ENCODE measurements at places on chromosomes 2 and 18. TPM values are rescaled to one million over a fixed set of nuclear protein-coding genes. Genes with fewer than 3 reads are reported as not detected.

DNA sequence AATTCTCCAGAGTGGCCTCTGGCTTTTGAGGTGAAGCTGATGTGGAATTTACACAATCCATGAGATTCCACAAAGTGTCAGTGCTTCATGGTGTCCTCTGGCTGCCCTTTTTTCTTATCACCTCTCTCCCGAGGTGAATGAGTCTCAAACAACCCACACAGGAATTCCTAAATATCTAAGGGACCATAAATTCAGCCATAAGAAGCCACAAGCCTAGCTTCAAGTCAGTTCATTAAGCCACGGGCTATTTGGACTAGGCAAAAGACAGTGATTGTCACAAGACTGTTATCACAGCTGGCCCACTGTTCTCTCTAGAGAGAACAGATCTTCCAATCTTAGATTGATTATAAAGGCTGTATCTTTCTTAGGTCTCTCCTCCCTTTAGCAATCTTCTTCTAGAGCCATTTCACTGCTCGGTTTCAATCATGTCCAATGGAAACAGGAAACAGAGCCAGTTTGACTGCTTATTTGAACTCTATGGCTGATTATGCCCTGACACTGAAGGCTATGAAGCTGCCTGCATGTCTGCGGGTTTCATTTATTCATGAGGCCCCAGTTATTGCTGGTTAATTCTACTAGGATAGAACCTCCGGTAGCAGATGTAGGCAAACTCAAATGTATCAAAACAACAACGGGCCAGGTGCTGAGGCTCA is 4.1 kb downstream of the NEMP2 start:
- H3K36me3 ChIP-seq: no peaks in the 10 kb centered on the region
- H3K27ac ChIP-seq: no peak overlapping the region
- no peak overlapping the region for H3K4me3 ChIP-seq
- peaks cover 16% of the 10 kb centered on the region for H3K4me1 ChIP-seq
- no peak for DNase-seq

CYP27C1 gene
- 0.05 TPM for total RNA-seq

GRCh38 chr2:227287771-227288170 is 37.3 kb upstream of the MFF start:
- H3K4me3 ChIP-seq: no peak overlapping the region
- no peaks in the 10 kb centered on the region for H3K36me3 ChIP-seq
- no peaks in the 10 kb centered on the region for H3K4me1 ChIP-seq
- DNase-seq: no peak
- H3K27ac ChIP-seq: no peak overlapping the region

NCKAP5 gene
- total RNA-seq: 2.0 TPM

GRCh38 chr2:176612736-176613135 is 343.5 kb downstream of the MTX2 start:
- H3K4me1 ChIP-seq: no peaks in the 10 kb centered on the region
- H3K36me3 ChIP-seq: no peaks in the 10 kb centered on the region
- no peak for DNase-seq
- no peak overlapping the region for H3K4me3 ChIP-seq
- H3K27me3 ChIP-seq: peaks cover 20% of the 10 kb centered on the region

Measured in thymus (tissue), 14 donors.